ENCODE measurements at places on chromosomes 3 and 15.

GRCh38 chr15:81859737-81860516 lies 185.9 kb downstream of the MEX3B start:
- no peak for DNase-seq

DNA sequence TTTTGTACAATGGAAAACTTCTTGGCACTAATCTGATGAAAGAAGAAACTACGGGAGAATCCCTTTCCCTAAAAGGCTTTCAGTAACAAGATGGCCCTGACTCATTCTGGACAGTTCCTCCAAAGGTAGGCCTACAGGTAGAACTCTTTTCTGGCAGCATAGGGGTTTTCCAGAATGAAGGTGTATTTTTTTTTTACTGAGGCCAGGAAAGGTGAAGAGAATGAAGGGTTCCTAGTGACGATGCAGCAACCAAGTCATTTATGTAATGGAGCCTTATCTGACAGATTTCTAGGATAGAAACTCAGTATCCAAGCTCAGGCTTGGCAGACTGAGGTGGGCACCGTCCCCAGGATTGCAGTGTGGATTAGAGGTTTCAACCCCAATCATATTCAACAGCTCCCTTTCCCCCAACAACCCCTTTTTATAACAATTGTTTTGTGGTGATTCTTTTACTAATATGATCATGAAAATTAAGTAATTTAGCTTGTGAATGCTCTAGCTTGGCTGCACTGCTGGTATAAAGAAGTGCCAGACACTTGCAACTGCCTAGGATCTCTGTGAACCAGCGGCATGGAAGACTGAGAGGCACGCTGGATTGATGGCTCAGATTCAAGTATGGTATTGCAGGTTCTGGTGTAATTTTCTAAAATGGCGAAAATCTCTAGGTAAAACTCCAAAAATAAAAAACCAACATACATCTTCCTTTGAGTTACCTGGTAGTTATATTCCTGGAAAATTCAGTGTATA lies 8.7 kb upstream of the TRIM69 start:
- no peak for DNase-seq

- DNase-seq, result no peak
Measured at GRCh38 chr3:123694366-123695087, 109.7 kb upstream of the HACD2 start.

DNA sequence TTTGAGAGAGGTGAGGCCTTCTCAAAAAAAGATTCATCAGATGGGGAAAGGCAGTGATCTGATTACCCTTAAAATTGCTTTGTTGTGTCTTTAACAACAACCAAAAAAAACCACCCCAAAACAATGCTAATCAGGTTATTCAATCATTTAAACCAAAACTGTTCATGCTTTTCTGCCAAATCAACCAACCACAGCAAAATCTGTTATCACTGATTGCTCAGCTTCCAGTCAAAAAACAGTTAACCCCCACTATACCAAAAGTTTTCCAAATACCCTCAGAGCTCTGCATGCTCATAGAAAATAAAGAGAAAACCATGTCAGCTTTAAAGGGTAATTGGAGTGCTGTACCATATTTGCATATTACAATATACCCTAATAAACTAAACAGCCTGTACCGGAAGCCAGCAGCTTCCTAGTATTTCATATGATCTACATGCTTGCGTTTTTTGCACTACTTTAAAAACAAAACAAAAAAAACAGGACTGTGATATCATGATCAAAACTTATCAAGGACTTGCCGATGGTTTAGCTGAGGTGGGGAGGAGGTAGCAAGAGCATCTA lies 22.8 kb downstream of the SATB1 start:
- no peak for DNase-seq

DNA sequence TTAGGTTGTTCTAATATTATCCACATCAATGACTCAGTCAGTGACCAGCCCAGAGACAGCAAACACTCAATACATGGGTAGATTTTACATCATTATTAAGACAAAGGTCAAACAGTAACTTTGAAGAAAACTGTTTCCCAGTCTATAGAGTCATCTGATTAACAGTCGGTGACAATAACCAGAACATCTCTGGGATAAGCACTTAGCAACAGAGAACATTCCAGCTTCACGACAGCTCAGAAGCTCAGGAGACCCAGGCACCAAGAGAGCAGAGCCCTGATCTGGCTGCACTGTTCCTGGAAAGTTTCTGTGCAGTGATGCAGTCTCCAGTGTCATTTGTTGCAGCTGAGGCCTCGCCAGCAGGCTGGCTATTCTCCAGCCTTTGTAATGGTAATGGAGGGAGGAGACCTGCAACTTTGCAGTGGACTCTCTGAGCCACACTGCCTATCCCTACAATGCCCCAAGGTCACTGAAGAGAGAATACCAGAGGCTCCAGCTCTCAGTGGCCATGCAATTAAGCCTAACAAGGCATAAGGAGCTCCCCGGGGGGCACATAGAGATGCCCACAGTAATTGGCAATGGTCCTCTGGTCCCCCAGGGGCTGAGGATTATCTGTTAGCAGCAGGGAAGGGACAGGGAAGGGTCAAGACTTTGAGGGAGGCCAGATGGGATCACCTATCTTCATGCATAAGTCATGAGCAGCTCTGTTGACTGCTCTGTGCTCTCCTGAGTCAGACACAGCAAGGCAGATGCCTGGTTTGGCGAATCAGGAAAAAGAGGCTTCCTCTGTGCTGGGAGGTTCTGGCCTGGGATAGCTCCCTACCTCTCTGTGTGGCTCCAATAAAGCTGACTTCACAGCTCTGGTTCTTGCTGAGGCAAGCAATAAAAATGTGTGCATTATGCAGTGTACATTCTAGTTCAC lies 163.6 kb downstream of the CTNNB1 start:
- DNase-seq, result no peak

- DNase-seq, result no peak
Measured at GRCh38 chr3:191253089-191253799, 54.2 kb downstream of the OSTN start.

GRCh38 chr3:53051929-53052328 lies 6.1 kb upstream of the SFMBT1 start:
- DNase-seq, result no peak

DNA sequence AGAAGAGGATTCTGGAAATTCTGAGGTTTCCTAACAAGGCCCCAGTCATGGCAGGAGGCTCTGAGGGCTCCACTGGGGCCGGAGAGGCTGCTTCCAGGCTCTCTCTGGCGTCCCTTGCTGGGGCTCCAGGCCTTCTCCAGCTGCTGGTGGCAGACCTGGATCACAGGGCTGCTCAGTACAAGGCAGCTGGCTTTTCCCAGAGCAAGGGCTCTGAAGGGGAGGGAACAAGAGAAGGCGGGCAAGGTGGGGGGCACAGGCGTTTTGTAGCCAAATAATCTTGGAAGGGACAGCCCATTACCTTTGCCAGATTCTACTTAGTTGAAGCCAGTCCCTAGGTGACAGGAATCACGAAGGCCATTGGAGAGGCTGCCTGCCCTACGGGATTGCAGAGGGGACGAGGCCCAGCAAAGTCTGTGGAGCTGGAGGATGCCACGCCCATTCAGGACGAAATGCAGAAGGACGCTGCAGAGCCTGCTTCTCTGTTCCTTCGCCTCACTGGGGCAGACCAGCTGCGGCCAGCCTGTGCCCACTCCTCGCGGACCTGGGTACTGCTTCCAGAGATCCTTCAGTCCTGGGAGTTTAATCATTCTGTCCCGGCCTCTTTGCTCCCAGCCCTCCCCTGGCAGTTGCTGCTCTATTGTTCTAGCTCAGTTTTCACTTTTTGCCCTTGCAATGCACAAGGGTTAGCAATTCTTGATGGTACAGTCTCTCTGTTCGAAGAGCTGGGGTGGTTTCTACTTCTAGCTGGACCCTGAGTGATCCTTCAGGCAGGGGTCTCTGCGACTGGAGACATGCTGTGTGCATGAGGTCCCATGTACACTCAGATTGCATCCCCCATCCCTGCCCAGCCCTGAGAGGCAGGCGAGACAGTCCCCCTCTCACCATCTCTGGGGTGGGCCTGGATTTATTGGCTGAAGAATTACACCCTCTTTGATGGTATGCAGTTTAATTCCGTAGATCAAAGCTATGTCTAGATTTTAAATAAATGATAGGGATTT lies 149.3 kb upstream of the MEF2A start:
- DNase-seq, result no peak

DNA sequence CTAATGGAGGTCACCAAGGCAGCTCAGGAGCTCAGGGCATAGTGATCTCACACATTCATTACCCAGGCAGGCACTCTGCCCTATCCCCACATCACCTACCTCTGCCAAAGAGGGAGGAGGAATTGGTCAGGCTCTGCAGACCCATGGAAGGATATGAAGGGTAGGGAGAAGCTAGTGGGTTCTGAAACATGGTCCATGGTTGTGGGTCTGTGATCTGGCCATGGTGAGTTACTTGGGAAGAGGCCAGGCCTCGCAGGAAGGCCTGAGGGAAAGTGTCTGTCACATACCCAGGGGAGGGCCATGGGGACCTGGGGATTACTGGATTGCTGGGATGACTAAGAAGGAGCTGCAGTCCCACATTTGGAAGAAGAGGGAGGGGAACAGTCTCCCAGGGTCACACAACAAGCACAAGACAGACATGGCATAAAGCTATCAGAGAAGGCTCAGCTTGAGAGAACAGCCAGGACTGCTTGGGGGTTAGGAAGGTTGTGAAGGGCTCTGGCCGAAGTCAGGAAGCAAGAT lies 1.4 kb upstream of the PRSS50 start:
- DNase-seq, result no peak

GRCh38 chr15:41001524-41002214 lies 48.4 kb downstream of the CHAC1 start:
- DNase-seq, result no peak

DNA sequence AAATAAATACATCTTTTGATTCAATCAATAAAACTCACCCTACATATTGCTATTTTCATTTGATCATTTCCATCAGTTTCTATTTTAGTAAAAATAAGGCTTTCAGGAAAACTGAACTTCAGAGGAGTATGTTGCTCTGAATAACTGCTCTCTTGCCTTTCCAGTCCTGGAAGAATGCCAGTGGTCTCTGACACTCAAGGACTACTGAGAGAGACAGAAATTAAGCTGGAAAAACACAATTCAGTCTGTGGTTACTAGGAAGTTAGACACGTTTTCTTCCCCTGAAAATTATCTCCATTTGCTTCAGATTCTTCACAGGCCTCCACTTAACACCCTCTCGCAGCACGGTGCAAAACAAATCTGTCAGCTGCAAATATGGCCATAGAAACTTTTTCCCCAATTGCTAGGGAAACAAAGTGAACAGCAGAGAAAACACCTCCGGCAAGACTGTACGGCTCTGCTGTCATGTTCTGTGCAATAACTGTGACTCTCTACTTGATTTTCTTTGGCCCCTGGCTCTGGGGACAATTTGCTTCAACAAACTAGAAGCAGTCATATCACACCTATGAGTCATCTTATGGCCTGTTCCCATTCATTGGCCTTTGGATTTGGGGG lies 353.0 kb downstream of the MAGI1 start:
- DNase-seq, result no peak

GRCh38 chr3:26631390-26631738 lies 8.8 kb downstream of the LRRC3B start:
- DNase-seq, result no peak

GRCh38 chr3:66101901-66102300 lies 63.2 kb upstream of the MAGI1 start:
- DNase-seq, result no peak

DNA sequence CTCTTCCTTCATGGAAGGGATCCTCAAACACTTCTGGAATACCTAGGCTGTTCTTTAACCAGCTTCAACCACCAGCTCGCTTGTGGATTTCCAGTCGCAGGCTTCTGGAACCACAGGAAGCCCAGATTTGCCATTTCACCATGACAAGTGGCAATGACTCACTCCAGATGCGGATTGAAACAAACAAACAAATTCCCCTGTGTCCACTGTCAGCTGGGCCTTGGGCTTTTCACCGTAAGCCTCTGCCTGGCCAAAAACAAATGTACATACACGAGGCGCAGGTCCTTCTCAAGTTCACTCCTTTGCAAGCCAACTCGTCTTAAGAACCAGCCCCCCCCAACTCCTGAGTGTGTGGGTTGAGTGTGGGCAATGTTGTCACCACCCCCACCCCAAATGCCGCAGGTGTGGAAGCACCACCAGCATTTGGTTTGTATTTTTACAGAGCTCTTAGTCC lies 8.8 kb downstream of the BCL6 start:
- DNase-seq, result no peak
